ENCODE measurements at places on chromosomes 3 and 15.

- H3K4me3 ChIP-seq = no peak overlapping the region
- H3K27me3 ChIP-seq = peaks cover 2% of the 10 kb centered on the region
- DNase-seq = no peak
- H3K4me1 ChIP-seq = no peaks in the 10 kb centered on the region
- H3K27ac ChIP-seq = no peak overlapping the region
Observed at GRCh38 chr3:12372741-12373280, 83.9 kb downstream of the PPARG start.

- H3K4me1 ChIP-seq = no peaks in the 10 kb centered on the region
- no peaks in the 10 kb centered on the region for H3K27me3 ChIP-seq
- DNase-seq = no peak
- H3K36me3 ChIP-seq = no peaks in the 10 kb centered on the region
Observed at GRCh38 chr15:45486317-45486716, 36.2 kb downstream of the SLC30A4 start.

DNA sequence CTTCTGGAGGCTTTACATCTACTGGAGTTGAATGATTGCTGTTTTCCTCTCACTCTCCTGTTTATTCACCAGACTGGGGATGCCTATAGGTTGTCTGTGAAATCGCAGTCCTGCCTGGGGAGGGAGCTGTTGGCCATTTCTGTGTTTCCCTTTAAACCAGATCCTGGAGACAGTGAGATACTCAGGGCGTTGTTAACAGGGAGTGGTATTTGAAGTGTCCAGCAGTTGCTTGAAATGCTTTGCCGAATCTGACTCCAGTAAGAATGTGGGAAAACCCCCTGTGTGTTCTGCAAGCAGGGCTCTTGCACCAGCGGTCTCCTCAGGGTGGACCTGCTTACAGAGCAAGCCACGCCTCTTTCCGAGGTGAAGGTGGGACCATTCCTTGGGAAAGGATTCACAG is 4.3 kb upstream of the LRRK1 start:
- no peak overlapping the region for H3K27ac ChIP-seq
- H3K27me3 ChIP-seq = no peaks in the 10 kb centered on the region
- no peak for DNase-seq
- H3K36me3 ChIP-seq = no peaks in the 10 kb centered on the region
- no peak overlapping the region for H3K4me3 ChIP-seq

DNA sequence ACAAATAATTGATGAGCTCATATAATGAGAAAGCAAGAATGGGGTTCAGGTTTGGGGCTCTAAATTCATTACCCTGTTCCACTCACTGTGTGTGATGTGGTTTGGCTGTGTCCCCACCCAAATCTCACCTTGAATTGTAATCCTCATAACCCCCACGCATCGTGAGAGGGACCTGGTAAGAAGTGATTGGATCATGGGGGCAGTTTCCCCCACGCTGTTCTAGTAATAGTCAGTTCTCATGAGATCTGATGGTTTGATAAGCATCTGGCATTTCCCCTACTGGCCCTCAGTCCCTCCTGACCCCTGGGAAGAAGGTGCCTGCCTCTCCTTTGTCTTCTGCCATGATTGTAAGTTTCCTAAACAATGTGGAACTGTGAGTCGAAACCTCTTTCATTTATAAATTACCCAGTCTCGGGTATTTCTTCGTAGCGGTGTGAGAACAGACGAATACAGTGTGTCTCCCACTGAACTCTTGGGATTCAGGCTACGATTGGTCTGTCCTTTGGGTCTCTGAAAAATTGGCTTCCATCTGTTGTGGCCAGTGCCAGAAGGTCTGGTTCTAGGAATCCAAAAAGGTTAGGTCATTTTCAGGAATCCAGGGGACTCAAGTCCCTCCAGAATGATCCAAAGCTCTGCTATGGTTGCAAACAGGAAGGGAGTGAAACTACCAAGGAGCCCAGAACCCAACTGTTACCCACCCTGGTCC is 87.7 kb downstream of the XXYLT1 start:
- H3K27me3 ChIP-seq = no peaks in the 10 kb centered on the region
- H3K36me3 ChIP-seq = no peaks in the 10 kb centered on the region
- H3K4me1 ChIP-seq = peaks cover 37% of the 10 kb centered on the region
- no peak for DNase-seq
- H3K4me3 ChIP-seq = no peak overlapping the region
- H3K27ac ChIP-seq = no peak overlapping the region

DNA sequence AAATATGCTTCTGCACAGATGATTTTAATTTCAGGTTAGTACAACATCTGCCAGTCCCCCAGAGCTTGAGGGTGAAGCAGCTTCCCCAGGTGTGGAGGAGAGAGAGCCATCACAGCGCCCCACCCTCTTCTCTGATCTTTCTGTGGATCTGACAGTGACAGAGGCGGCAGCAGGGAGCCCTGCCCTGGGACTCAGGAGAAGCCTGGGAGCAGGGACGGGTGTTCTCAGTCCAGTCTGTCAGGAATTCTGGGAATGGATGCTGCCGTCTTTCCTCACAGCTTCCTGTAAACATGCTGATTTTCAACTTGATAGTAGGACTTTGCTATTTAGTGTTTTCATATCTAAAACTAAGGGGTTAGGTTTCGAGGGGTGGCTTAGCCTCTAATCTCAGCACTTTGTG is 11.4 kb upstream of the RAB8B start:
- H3K4me3 ChIP-seq = no peak overlapping the region
- H3K4me1 ChIP-seq = no peaks in the 10 kb centered on the region
- no peak for DNase-seq
- no peaks in the 10 kb centered on the region for H3K36me3 ChIP-seq
- H3K27ac ChIP-seq = no peak overlapping the region
- H3K27me3 ChIP-seq = no peaks in the 10 kb centered on the region
